Naive thymus-derived CD4-positive, alpha-beta T cell (primary cell): ENCODE measurements at places on chromosomes 11 and 22.
A peak's percentile ranks its signal among the peaks of the same experiment; 100 is the strongest.

DNA sequence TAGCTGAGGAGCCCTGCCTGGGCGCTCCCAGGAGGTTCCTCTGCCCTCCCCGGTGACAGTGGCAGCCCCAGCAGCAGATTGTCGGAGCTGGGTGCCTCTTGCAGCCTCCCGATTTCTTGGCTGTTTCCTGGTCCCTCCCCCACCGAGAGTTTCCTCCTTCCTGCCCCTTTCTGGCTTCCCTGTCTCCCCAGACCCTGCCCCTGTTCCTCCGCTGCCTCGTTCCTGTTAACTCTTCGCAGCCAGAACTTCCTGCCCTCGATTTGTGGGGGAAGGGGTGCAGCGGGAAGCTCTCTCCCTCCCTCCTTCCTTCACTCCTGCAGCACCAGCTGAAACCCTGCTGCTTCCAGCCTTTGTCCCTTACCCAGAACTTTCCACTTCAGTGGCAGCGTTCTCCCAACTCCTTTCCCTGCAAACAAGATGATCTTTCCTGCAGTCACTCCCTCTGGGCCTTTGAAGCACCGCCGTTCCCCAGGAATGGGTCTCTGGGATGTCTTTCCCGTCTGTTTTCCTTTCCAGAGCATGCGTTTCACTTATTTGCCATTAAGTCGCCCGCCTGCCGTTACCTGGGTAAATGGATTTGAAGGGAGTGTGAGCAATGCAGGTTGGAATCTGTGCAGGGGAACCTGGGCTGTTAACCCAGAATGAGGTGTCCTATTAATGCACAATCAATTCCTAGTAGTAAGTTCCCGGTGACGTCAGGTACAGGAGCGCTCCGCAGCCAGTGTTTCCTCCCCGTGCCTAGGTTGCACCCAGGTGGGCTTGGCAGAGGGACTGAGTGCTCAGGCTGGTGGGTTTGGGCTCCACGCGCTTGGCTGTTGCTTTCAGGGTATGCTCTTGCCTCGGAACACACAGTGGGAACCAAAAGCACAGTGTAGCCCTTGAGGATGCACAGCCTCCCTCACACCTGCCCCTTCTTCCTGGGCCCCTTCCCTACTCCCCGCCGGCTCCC lies 4.3 kb downstream of the GRK2 start:
- H3K4me3 ChIP-seq: peak overlapping the region; percentile 94
- H3K27ac ChIP-seq: peak overlapping the region; percentile 93
- no peak for DNase-seq
- peaks cover 25% of the 10 kb centered on the region for H3K36me3 ChIP-seq
- no peaks in the 10 kb centered on the region for H3K27me3 ChIP-seq

DNA sequence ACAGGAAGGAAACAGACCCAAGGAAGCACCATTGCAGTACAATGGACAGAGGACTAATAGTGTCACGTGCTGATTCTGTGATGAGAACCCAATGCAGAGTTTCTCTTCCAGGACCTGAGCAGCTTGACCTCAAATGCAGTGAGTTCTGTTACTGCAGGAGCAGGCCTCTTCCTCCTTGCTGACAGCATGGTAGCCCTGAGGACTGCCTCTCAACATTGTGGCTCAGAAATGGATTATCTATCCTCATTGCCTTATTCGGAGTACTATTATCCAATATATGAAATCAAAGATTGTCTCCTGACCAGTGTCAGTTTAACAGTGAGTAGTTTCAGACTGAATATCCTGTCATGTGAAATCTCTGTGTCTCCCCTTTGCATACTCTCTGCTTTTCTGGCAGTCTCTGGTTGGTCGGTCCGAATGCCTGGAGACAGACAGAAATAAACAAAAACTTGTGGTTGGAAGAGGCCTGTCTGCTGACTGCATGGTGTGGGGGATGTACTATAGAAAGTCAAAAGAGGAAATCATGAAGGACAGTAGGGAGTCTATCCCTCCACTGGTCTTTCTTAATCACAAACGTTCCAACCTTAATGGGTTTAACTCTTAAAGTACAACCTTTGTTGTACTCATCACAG lies 6.9 kb upstream of the MS4A14 start:
- no peak for DNase-seq
- no peaks in the 10 kb centered on the region for H3K4me1 ChIP-seq
- H3K36me3 ChIP-seq: no peaks in the 10 kb centered on the region
- no peak overlapping the region for H3K27ac ChIP-seq
- no peaks in the 10 kb centered on the region for H3K27me3 ChIP-seq

GRCh38 chr11:17443423-17443822 lies 33.2 kb downstream of the ABCC8 start:
- no peak overlapping the region for H3K4me3 ChIP-seq
- no peaks in the 10 kb centered on the region for H3K27me3 ChIP-seq
- H3K27ac ChIP-seq: no peak overlapping the region
- H3K36me3 ChIP-seq: no peaks in the 10 kb centered on the region
- no peaks in the 10 kb centered on the region for H3K4me1 ChIP-seq
- no peak for DNase-seq

DNA sequence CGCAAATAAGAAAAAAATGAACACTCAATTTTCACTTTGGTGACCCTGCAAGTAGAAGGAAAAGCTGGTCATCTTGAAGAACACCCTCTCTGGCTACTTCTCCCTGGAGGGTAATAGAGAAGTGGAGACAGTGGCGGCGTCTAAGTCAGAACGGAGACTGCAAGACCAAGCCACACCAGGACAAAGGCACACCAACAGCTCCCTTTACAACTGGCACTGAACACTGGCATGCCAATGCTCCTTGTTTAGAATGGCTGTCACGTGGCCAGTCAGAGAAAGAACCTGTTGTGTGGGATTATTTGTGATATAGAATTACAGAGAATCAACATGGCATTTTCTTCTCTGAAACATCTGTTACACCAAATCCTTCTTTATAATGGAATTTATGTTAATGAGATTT lies 61.3 kb upstream of the YPEL1 start:
- H3K4me3 ChIP-seq: no peak overlapping the region
- H3K4me1 ChIP-seq: no peaks in the 10 kb centered on the region
- peaks cover 20% of the 10 kb centered on the region for H3K36me3 ChIP-seq
- DNase-seq: no peak
- H3K27me3 ChIP-seq: no peaks in the 10 kb centered on the region

DNA sequence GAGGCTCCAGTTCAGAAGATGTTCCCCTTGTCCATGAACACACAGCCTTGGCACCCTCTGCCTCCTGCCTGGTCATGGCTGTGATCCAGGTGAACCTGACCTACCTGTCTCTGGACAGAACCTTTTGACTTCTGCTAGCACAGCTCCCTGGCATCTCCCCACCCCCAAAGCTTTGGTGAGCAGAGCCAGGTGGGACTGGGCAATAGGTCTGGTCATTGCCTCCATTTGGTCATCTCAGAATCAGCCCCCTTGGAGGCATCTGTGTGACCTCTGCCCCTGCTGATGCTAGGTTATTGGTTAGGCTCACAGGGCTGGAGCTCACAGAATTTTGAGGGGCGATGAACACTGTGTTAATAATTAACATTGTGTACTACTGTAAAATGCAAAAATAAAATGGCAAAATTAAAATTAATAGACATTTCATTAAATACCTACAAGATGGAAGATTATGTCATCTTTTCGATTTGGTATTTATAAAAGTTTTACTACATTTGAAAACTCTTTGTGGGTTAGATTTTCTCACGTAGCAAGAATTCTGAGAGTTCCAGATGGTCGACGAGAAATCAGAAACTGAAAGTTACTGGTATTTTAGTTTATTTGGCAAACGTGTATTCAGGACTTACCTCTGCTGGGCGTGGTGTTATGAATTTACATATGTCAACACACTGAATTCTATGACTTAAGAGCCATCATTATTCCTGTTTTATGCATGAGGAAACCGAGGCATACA lies 8.3 kb upstream of the KIAA0930 start:
- H3K27me3 ChIP-seq: no peaks in the 10 kb centered on the region
- no peak overlapping the region for H3K4me3 ChIP-seq
- no peak overlapping the region for H3K27ac ChIP-seq
- no peaks in the 10 kb centered on the region for H3K36me3 ChIP-seq

DNA sequence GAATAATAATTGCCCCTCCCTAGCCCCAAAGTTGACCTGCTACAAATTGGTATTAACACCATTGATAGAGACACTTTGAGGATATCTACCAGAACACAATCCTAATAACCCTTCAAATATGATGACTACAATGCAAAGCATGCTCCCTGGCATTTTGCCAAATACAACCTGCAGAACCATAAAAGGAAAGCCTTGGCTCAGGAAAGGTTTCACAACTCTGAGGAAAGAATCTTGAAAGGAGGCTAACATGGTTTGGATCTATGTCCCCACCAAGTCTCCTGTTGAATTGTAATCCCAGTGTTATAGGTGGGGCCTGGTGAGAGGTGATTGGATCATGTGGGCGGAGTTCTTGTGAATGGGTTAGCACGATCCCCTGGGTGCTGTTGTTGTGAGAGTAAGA lies 140.4 kb upstream of the ARHGAP42 start:
- no peaks in the 10 kb centered on the region for H3K4me1 ChIP-seq
- no peak overlapping the region for H3K27ac ChIP-seq
- DNase-seq: no peak
- H3K36me3 ChIP-seq: no peaks in the 10 kb centered on the region
- H3K27me3 ChIP-seq: no peaks in the 10 kb centered on the region
- H3K4me3 ChIP-seq: no peak overlapping the region

DNA sequence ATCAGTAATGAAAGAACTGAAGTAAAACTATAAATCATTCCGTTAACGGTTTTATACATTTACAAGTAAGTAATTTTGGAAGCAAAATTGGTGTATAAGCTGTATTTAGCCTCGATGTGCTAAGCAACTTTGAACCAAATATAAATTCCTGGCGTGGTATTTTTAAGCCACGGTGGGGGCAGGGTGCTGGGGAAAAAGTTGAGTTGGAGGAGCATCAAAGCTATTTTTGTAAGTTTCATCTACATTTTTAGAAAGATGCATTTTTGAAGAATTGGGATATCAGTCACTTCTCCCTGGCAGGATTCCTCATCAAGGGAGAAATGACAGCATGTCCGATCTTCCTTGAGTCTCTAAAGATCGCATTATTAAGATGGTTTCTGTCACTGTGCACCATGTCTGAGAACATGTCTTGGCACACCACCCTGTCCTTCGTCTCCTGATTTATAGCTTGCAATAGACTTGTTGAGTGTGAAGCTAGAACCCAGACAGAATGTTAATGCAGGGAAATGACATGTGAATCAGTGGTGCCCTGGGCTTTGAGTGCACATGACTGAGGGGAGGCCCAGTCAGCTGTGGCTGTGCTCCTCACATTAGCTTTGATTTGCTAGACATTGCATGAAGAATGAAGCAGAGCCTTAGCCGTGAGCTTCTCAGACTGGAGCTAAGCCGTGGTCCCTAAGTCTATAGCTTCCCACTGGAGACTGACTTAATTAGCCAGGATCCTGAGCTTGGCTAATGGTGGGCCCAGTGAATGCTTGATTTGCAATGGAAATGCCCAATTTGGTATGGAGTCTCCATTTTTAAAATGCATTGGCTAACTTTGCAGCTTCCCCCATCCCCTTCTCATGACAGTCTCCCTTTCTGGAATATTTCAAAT lies 127.0 kb downstream of the COMMD9 start:
- no peak for DNase-seq
- H3K27me3 ChIP-seq: no peaks in the 10 kb centered on the region
- no peaks in the 10 kb centered on the region for H3K36me3 ChIP-seq
- H3K4me1 ChIP-seq: no peaks in the 10 kb centered on the region
- no peak overlapping the region for H3K27ac ChIP-seq
- no peak overlapping the region for H3K4me3 ChIP-seq

- peaks cover 57% of the 10 kb centered on the region for H3K4me1 ChIP-seq
- H3K36me3 ChIP-seq: no peaks in the 10 kb centered on the region
- peak; percentile 41 for DNase-seq
- peak overlapping the region; percentile 86 for H3K27ac ChIP-seq
- no peaks in the 10 kb centered on the region for H3K27me3 ChIP-seq
- H3K4me3 ChIP-seq: peak overlapping the region; percentile 82
These were observed 3.1 kb downstream of the CERK start for GRCh38 chr22:46734830-46735453.

GRCh38 chr11:119445850-119446249 lies 22.9 kb upstream of the THY1 start:
- H3K4me1 ChIP-seq: no peaks in the 10 kb centered on the region
- H3K36me3 ChIP-seq: no peaks in the 10 kb centered on the region
- no peak overlapping the region for H3K27ac ChIP-seq
- no peak for DNase-seq
- H3K27me3 ChIP-seq: no peaks in the 10 kb centered on the region
- no peak overlapping the region for H3K4me3 ChIP-seq

DNA sequence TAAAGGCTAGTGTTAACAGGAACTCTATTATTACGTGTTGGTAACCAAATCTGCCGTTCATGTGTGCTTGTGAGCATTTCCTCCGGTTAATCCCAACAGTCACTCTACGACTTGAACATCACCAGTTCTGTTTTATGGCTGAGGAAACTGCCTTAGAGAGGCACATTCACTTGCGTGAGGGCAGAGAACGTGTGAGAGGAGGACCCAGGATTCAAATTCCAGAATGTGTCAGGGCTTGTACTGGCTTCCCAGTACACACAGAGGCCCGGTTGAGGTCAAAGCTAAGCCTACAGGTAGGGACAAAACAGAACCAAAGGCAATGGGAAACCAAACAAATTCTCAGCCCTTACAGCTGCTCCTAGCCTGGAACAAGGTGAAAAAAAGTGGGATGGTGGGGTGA lies 66.9 kb upstream of the TENM4 start:
- H3K27ac ChIP-seq: no peak overlapping the region
- H3K27me3 ChIP-seq: no peaks in the 10 kb centered on the region
- DNase-seq: no peak

- H3K27me3 ChIP-seq: no peaks in the 10 kb centered on the region
- peak overlapping the region; percentile 4 for H3K27ac ChIP-seq
- no peaks in the 10 kb centered on the region for H3K4me1 ChIP-seq
- DNase-seq: peak; percentile 82
- H3K4me3 ChIP-seq: peak overlapping the region; percentile 33
These were observed 429.7 kb downstream of the ETS1 start for GRCh38 chr11:128157423-128158298.

DNA sequence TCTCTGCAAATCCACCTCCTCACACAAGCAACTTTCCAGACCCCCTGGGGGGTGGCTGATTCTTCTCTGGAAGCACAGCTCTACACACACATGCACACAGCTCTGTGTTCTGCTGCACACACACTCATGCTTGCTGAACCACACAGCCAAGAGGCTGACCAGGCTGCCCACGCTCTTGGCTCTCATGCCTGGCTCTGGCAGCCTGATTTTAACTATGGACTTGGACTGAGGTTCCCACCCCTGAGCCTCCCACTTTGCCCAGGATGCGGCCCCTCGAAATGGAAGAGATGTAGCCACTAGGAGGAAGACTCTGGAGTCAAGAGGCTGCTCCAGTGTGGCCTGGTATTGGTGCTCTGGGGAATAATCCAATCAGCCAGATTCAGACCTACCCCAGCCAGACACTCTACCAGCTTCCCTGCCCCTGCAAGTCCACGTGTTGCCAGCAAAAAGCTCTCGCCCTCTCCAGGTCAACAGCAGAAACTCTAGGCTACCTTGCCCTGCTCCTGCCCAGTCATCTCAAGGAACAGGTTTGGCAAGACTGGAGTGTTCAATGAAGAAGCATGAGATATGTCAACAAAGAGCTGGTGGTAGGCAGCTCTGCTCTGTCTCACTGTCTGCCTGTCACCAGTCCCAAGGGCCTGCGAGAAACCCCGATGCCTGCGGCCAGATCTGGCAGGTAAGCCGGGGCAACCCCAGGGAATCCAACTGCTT lies 8.8 kb upstream of the CASTOR1 start:
- H3K27ac ChIP-seq: peak overlapping the region; percentile 77
- no peaks in the 10 kb centered on the region for H3K27me3 ChIP-seq
- peaks cover 83% of the 10 kb centered on the region for H3K4me1 ChIP-seq
- H3K36me3 ChIP-seq: no peaks in the 10 kb centered on the region
- H3K4me3 ChIP-seq: no peak overlapping the region

GRCh38 chr22:35835267-35835997 lies 117.8 kb downstream of the APOL5 start:
- peaks cover 4% of the 10 kb centered on the region for H3K4me1 ChIP-seq
- no peak for DNase-seq
- H3K27ac ChIP-seq: no peak overlapping the region
- no peaks in the 10 kb centered on the region for H3K27me3 ChIP-seq
